ENCODE measurements at places on chromosomes 3 and 15. TPM values are rescaled to one million over a fixed set of nuclear protein-coding genes. Genes with fewer than 3 reads are reported as not detected.

SLC24A5 gene
- polyA plus RNA-seq = not detected

DNA sequence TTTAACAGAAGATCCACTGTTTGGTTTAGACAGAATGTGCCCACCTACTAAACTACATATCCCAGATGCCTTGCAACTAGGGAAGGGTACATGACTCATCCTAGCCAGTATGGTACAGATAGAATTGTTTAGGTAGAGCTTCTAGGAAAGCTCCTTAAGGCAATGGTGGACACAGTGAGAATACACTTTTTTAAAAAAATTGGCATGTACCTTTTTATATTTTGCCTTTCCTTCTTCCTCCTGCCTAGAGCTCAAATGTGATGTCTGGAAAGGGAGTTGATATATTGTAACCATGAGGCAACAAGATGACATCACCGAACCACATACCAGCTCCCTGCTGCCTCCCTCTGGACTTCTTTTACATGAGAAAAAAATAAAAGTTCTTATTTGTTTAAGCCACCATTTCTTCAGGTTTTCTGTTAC lies 14.4 kb upstream of the C3orf80 start:
- no peak overlapping the region for H3K4me3 ChIP-seq
- H3K4me1 ChIP-seq = no peaks in the 10 kb centered on the region
- DNase-seq = no peak
- H3K27me3 ChIP-seq = peaks cover 6% of the 10 kb centered on the region
- H3K27ac ChIP-seq = no peak overlapping the region

GRCh38 chr3:151197981-151198767 lies 4.8 kb downstream of the GPR171 start:
- no peak for DNase-seq

- DNase-seq = no peak
- H3K27ac ChIP-seq = no peak overlapping the region
- peaks cover 37% of the 10 kb centered on the region for H3K27me3 ChIP-seq
- H3K36me3 ChIP-seq = no peaks in the 10 kb centered on the region
- no peaks in the 10 kb centered on the region for H3K4me1 ChIP-seq
- H3K4me3 ChIP-seq = no peak overlapping the region
Observed at GRCh38 chr3:72100080-72100511, 315.1 kb upstream of the PROK2 start.

DNA sequence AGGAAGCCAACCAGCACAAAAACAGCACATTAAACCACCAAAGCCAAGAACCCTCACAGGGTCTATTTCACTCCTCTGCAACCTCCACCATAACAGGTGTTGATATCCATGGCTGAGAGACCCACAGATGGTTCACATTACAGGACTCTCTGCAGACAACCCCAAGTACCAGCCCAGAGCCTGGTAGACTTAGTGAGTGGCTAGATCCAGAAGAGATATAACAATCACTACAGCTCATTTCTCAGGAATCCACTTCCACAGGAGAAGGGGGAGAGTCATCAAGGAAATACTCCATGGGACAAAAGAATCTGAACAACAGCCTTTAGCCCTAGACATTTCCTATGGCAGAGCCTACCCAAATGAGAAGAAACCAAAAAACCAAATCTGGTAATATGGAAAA lies 168.1 kb upstream of the CD96 start:
- DNase-seq = no peak
- no peak overlapping the region for H3K27ac ChIP-seq
- no peak overlapping the region for H3K4me3 ChIP-seq
- H3K4me1 ChIP-seq = no peaks in the 10 kb centered on the region
- H3K36me3 ChIP-seq = no peaks in the 10 kb centered on the region

PLS1 gene
- polyA plus RNA-seq = 10.3 TPM

- H3K4me3 ChIP-seq = no peak overlapping the region
- H3K27ac ChIP-seq = no peak overlapping the region
- no peaks in the 10 kb centered on the region for H3K36me3 ChIP-seq
- H3K27me3 ChIP-seq = no peaks in the 10 kb centered on the region
- H3K4me1 ChIP-seq = no peaks in the 10 kb centered on the region
Observed at GRCh38 chr3:118573912-118574311, 460.7 kb downstream of the IGSF11 start.

DNA sequence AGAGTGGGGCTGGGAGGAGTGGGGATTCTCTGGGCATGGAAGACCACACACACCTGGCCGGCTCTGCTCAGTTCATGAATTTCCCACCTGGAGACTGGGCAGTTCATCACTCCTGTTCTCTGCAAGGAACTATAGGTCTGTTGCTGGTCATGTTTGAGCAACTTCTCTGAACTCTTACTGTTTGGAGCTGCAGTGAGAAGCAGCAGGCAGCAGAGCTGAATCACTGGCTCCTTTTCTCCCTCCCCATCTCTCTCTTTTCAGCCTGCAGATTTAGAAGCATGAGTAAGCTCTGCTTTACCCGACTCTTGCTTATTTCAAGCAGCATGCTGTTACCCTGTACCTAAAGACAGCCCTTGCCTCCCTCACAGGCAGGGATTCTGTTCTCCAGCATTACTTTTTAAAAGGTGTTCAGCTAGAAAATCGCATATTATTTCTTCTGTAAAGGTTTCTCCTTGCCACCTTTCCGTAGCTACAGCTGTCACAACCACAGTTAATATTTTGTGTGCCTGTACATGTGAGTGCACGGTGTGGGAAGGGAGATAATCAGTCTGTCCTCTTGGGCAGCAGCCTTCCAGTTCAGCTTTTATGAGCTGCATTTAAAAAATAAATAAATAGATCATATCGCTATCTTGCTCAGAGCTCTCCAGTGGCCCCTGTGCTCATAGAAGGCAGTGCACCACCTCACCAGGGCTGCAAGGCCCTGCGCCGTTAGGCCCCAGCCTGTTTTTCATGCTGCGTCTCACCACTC lies 131.6 kb downstream of the CHCHD6 start:
- no peak for DNase-seq
- peaks cover 5% of the 10 kb centered on the region for H3K36me3 ChIP-seq
- H3K27me3 ChIP-seq = no peaks in the 10 kb centered on the region
- H3K4me1 ChIP-seq = peaks cover 5% of the 10 kb centered on the region
- no peak overlapping the region for H3K27ac ChIP-seq
- no peak overlapping the region for H3K4me3 ChIP-seq

GOLGA8Q gene
- 0.15 TPM for polyA plus RNA-seq

EHD4 gene
- 29.5 TPM for polyA plus RNA-seq

- DNase-seq = peak; percentile 70
- no peak overlapping the region for H3K27ac ChIP-seq
- H3K4me3 ChIP-seq = no peak overlapping the region
- H3K36me3 ChIP-seq = no peaks in the 10 kb centered on the region
Observed at GRCh38 chr3:52798978-52799476, 4.4 kb downstream of the ITIH3 start.

- H3K4me1 ChIP-seq = no peaks in the 10 kb centered on the region
- H3K36me3 ChIP-seq = no peaks in the 10 kb centered on the region
- DNase-seq = no peak
- no peak overlapping the region for H3K27ac ChIP-seq
- H3K27me3 ChIP-seq = no peaks in the 10 kb centered on the region
Observed at GRCh38 chr3:119690043-119690656, 12.7 kb upstream of the CFAP91 start.

GRCh38 chr3:52446631-52447511 lies 2.0 kb upstream of the SEMA3G start:
- DNase-seq = no peak
- no peaks in the 10 kb centered on the region for H3K27me3 ChIP-seq

CPB1 gene
- polyA plus RNA-seq = not detected

FBXL2 gene
- polyA plus RNA-seq = 31.3 TPM

DNA sequence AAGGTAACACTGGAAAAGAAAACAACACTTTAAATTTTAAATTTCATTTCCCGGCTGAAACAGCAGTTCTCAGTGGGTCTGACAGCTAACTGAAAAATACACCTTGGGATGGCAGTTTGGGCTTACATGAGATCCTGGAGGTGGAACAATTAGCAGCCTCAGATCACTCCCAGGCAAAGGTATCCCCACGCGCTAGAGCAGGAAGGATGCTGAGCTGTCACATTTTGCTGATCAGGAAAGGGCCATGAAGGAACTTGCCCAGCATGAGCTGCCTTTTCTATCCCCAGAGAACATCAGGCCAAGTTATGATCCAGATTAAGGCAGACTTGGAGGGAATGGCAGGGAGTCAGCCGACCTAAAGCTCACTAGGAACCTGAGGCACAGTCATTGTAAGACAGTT lies 204.8 kb upstream of the SLC2A2 start:
- H3K4me3 ChIP-seq = no peak overlapping the region
- H3K4me1 ChIP-seq = peaks cover 13% of the 10 kb centered on the region
- H3K36me3 ChIP-seq = no peaks in the 10 kb centered on the region
- H3K27ac ChIP-seq = peak overlapping the region; percentile 10

SCN11A gene
- 0.01 TPM for polyA plus RNA-seq

NRROS gene
- polyA plus RNA-seq = 0.05 TPM

DNA sequence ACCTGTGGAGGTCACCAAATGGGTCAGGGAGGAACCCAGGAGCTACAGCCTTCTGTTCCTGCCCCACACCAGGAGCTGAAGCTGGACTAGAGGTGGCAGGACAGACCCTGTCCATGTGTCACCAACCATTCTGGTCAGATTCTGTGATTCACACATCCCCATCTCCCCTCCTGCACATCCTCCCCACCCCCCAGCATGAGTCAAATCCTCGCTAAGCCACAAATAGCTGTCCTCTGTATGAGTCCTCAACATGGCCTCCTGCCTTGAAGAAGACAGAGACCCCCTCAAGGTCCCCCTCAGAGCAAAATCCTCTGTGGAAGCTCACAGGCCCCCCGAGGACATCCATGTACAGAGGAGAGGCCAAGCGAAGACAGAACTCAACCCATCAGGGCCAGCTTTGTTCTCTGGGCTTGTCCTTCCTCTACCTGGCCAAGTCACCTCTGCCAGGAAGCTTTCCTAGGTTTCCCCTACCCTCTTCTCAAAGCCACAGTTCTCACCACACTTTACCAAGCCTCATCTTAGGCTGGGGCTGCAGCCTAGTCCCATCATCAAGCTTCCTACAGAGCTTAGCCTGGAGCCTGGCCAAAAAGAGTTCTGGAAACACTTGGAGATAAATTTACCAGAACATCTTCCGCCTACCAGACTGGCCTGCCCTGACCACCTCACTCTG lies 17.1 kb downstream of the CACNA2D2 start:
- H3K36me3 ChIP-seq = no peaks in the 10 kb centered on the region
- no peak for DNase-seq
- peaks cover 2% of the 10 kb centered on the region for H3K4me1 ChIP-seq
- H3K27me3 ChIP-seq = peaks cover 2% of the 10 kb centered on the region
- no peak overlapping the region for H3K4me3 ChIP-seq

GRCh38 chr3:117063930-117064329 lies 354.4 kb downstream of the TUSC7 start:
- no peaks in the 10 kb centered on the region for H3K4me1 ChIP-seq
- H3K27me3 ChIP-seq = no peaks in the 10 kb centered on the region
- H3K4me3 ChIP-seq = no peak overlapping the region
- no peak for DNase-seq

GRCh38 chr3:184241447-184242296 lies 7.1 kb downstream of the ALG3 start:
- H3K4me1 ChIP-seq = no peaks in the 10 kb centered on the region
- DNase-seq = no peak
- H3K27me3 ChIP-seq = no peaks in the 10 kb centered on the region
- H3K27ac ChIP-seq = no peak overlapping the region

- no peak for DNase-seq
- H3K4me3 ChIP-seq = no peak overlapping the region
- H3K36me3 ChIP-seq = no peaks in the 10 kb centered on the region
- H3K4me1 ChIP-seq = peaks cover 13% of the 10 kb centered on the region
- no peaks in the 10 kb centered on the region for H3K27me3 ChIP-seq
Observed at GRCh38 chr15:33107950-33108349, 86.6 kb downstream of the FMN1 start.

GRCh38 chr3:144187531-144188210 lies 216.0 kb downstream of the DIPK2A start:
- DNase-seq = no peak
- no peaks in the 10 kb centered on the region for H3K4me1 ChIP-seq
- H3K27me3 ChIP-seq = no peaks in the 10 kb centered on the region
- H3K4me3 ChIP-seq = no peak overlapping the region
- no peak overlapping the region for H3K27ac ChIP-seq

- H3K36me3 ChIP-seq = no peaks in the 10 kb centered on the region
- H3K27ac ChIP-seq = no peak overlapping the region
- no peaks in the 10 kb centered on the region for H3K27me3 ChIP-seq
- peaks cover 27% of the 10 kb centered on the region for H3K4me1 ChIP-seq
- no peak for DNase-seq
Observed at GRCh38 chr3:31167666-31168065, 273.2 kb upstream of the GADL1 start.

DNA sequence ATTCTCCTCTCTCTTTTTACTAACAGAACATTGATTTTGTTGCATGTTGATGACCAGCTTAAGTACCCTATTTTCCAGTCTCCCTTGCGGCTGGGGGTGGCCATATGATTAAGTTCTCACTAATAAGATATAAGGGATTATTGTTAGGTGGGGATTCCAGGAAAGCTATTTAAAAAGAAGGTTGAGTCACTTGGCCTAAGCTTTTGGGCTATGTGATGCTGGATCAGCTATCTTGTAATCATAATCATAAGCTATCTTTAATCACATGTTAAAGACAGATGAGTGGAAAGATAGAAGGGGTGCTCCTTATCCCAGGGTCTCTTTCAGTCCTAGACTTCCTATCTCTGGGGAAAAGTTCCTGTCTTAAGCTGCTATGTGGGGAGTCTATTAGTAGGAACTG lies 59.9 kb downstream of the CGNL1 start:
- no peaks in the 10 kb centered on the region for H3K36me3 ChIP-seq
- H3K4me3 ChIP-seq = no peak overlapping the region
- peaks cover 3% of the 10 kb centered on the region for H3K4me1 ChIP-seq
- no peak for DNase-seq
- no peaks in the 10 kb centered on the region for H3K27me3 ChIP-seq

DNA sequence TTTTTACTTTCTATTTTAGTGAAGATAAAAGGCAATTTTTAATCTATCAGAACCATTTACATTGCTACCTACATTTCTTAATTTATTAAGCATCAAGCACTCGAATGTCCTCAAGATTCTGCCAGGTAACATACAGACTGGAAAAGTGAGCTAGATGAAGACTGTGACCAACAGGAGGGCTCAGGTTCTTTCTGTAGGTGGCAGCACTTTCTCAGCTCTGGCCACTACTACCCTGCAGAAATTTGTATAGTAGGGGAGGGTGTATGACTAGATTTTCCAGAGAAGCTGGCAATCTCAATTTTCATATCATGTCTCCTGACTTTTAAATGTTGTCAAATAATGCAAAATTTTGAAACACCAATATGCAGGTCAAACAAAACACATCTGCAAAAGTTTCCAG lies 165.0 kb upstream of the SUCLG2 start:
- no peak for DNase-seq
- H3K36me3 ChIP-seq = no peaks in the 10 kb centered on the region
- no peak overlapping the region for H3K4me3 ChIP-seq
- no peaks in the 10 kb centered on the region for H3K27me3 ChIP-seq
- no peaks in the 10 kb centered on the region for H3K4me1 ChIP-seq

GOLGA6B gene
- not detected for polyA plus RNA-seq

GRCh38 chr3:90068783-90069182 lies 961.4 kb downstream of the EPHA3 start:
- no peaks in the 10 kb centered on the region for H3K36me3 ChIP-seq
- no peak overlapping the region for H3K4me3 ChIP-seq
- no peaks in the 10 kb centered on the region for H3K4me1 ChIP-seq
- H3K27ac ChIP-seq = no peak overlapping the region

WDR49 gene
- polyA plus RNA-seq = not detected

GALNT15 gene
- not detected for polyA plus RNA-seq

GRCh38 chr3:58497097-58497496 lies 5.2 kb downstream of the KCTD6 start:
- H3K4me1 ChIP-seq = peaks cover 22% of the 10 kb centered on the region
- H3K27me3 ChIP-seq = no peaks in the 10 kb centered on the region
- DNase-seq = no peak

Data from keratinocyte (primary cell).